ENCODE measurements at places on chromosomes 16 and 17.

DNA sequence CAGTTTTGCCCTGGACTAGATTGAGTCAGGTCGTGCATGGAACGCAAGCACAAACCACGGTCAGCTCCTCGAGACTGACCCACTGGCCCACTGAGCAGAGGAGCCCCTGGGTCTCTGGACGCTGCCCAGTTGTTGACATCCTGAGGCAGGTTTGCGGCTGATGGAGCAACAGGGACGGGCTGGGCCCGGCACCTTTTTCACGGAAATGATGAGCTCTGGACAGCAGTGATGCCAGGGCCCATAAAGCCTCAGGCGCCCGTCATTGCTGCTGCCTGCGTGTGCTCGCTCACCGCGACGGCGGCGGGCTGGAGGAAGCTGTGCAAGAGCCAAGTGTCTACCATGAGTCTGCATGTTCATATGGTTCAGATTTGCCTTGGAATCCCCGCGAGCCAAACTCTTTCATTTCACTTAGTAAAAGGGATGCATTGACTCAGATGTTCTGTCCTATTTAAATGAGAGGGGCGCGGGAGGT lies 30.8 kb upstream of the CRISPLD2 start:
- DNase-seq, result no peak

- DNase-seq, result no peak
Measured at GRCh38 chr17:66459811-66460270, 157.4 kb downstream of the PRKCA start.

DNA sequence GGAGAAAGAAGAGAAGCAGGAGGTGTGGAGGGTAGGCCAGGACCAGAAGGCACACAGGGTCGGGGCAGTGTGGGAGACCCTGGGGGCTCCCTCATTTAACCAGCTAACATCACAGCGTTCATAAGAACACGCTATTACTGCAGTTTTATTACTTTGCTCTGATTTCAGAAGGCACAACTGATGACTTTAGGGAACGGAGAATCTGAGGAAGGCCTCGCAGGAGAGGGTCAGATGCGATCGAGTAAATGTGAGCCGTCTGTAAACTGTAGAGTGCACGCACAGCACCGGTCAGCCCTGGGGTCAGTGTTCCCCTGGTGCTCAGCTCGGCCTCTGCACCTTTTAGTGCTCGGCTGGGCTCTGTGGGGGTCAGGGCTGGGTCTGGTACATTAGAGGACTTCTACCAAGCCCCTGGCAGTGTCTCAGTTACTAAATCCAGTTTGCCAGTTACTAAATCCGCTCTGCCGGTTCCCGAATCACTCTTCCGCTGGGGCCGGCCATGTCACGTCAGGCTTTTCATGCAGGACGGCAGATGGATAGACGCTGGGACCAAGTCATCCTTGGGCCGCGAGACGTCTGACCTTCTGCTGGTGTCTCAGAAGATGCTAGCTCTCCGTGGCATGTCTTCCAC lies 325.9 kb downstream of the SEC14L1 start:
- DNase-seq, result no peak

DNA sequence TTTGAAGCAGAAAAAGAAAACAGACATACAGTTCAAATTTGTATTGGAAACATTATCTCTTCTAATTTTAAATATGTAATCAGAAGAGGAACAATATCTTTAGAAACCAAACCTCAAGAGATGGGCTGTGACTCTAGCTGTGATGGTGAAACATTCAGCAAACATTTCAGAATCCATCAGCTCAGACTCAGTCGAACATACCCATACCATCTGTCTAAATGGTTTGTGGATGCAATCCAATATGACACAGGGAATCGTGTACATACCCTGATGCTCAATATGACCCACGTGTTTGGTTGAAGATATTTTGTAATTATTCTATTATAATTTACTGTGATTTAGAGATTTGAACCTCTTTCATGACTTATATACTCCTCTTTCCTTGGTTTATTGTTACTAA lies 665.2 kb upstream of the CDH8 start:
- no peak for DNase-seq

- no peak for DNase-seq
Measured at GRCh38 chr17:81493198-81494038, 19.2 kb downstream of the ACTG1 start.

DNA sequence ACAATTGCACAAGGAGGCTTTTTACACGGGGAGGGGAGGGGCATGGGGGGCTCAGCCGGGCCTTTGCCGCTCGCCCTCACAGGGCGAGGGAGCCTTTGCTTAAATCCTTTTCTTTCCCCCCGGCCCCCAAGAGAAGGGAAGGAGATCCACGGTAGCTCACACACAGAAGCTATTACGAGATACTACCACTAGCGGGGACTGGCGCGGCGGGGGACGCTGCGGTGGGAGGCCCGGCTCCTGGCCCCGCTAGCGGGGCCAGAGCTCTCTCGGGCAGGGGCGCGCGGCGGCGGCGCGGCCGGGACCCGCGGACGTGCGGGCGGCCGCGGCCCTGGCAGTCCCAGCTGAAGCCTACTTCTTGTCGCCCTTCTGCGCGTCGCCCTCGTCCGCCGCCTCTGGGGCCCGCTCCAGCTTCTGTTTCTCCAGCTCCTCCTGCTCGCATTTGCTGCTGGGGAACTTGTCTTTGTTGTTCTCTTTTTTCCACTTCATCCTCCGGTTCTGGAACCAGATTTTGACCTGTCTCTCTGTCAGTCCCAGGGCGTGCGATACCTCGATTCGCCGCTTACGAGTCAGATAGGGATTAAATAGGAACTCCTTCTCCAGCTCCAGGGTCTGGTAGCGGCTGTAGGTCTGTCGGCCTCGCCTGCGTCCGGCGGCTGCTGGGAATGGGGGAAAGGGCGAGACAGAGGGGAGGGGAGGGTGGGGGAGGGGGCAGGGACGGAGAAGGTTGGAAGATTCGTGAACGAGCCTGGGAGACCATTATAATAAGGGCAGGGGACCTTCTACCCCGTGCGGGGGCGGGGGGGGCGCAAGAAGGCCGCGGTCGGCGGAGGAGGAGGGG lies 2.0 kb downstream of the HOXB8 start:
- DNase-seq, result no peak

GRCh38 chr16:3065069-3065741 lies at the start of gene IL32:
Gene IL32, plus strand, starts transcription at chr16:3065640. Its CDS starts 172 bp downstream, at chr16:3065812.
- peak; percentile 58 for DNase-seq

- peak; percentile 17 for DNase-seq
Measured at GRCh38 chr16:82653550-82654511, 27.1 kb downstream of the CDH13 start.

DNA sequence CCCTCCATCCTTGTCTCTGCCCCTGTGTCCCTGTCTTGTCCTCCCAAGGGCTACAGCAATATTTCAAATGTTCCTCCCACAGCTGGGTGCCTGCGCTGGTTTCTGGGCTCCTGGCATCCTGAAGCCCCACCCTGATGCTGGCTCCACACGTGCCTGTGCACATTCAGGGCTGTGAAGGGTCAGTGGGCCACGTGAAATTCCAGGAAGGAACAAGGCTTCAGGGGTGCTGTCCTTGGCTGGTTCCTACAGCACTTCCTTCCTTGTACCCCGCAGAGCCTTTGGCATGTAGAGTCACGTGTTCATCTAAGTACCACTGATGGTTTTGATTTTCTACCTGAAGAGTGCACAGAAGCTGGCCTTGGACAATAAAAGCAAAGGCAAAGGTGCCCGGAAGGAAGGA lies 57.7 kb upstream of the NLK start:
- DNase-seq, result no peak

DNA sequence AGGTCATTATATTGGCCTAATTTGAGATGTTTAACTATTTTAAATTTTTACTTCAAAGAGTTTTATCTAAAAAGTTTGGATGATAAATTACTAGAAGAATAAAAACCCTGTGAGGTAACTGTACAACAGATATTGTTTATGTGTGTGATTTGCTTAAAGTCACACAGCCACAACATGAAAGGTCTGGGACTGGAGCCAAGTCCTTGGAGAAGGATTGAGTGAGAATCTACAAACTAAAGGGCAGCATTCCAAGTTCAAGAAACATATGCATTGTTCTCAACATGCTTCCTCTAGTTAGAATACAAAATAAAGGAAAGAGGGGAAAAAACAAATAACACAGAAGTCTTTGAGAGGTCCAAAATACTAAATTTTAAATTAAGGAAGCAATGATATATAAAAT lies 131.5 kb upstream of the MON1B start:
- DNase-seq, result no peak

DNA sequence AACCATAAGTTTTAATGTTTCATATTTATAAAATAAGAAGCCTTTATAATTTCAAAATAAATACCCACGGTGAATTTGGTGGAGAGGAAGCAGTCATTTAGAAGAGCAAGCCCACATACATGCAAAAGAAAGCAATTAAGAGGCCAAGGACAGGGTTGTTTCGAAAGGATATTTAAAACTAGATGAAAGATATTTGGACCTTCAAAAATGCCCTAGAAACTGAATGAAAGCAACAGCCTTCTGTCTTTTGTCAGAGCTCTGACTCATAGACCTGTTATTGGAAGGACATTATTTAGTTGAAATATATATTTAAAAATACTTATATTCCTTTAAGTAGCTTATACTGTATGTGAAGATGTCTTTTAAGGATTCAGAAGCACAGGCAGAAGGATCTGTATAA lies 8.6 kb upstream of the METTL9 start:
- DNase-seq, result no peak

- DNase-seq, result no peak
Measured at GRCh38 chr16:9854675-9855074, 327.6 kb downstream of the GRIN2A start.

DNA sequence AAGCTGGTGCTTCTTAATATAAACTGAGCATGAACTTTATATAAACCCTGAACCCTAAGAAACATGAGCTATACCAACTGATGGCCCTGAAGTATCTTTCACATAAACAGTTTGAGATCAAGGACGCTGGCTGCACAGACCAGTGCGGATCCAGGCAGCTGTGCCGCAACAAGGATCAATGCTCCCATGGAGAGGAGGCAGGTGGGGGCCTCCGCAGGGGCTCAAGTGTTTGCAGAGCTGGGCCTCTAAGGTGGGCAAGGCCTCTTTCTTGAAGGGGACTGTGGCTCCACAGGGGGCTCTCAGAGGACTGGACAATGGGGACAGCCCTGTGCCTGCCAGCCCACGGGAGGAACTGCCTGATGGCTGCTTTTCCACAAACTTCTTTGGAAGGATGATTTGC lies 46.0 kb downstream of the NDEL1 start:
- no peak for DNase-seq

DNA sequence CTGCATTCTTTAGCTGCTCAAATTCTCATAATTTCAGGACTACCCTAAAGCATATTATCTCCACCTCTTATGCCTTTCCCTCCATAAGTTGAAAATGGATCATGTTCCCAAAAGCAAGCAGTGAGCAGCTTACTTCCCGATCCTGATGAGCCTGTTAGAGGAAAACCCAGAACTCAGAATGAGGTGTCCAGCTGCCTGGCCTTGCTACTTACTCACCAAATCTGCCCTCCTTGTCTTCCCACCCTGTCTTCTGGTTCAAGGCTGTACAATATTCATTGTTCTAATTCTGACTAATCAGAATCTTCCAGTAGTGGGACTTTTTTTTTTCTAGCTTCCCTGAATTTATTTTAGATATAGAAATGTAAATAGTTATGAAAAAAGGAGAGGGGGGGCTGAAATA lies 10.8 kb downstream of the LYRM1 start:
- DNase-seq, result no peak

GRCh38 chr17:27265333-27265732 lies 28.6 kb upstream of the WSB1 start:
- no peak for DNase-seq

GRCh38 chr17:40345161-40345993 lies 19.2 kb downstream of the GJD3 start:
- no peak for DNase-seq

GRCh38 chr16:72788269-72788809 lies 259.6 kb downstream of the ZFHX3 start:
- DNase-seq, result no peak

- no peak for DNase-seq
Measured at GRCh38 chr17:17514361-17514992, 18.3 kb upstream of the RASD1 start.

- DNase-seq, result no peak
Measured at GRCh38 chr17:68853439-68853838, 101.8 kb downstream of the ABCA8 start.

GRCh38 chr17:76145231-76146052 lies 4.4 kb upstream of the FOXJ1 start:
- no peak for DNase-seq

DNA sequence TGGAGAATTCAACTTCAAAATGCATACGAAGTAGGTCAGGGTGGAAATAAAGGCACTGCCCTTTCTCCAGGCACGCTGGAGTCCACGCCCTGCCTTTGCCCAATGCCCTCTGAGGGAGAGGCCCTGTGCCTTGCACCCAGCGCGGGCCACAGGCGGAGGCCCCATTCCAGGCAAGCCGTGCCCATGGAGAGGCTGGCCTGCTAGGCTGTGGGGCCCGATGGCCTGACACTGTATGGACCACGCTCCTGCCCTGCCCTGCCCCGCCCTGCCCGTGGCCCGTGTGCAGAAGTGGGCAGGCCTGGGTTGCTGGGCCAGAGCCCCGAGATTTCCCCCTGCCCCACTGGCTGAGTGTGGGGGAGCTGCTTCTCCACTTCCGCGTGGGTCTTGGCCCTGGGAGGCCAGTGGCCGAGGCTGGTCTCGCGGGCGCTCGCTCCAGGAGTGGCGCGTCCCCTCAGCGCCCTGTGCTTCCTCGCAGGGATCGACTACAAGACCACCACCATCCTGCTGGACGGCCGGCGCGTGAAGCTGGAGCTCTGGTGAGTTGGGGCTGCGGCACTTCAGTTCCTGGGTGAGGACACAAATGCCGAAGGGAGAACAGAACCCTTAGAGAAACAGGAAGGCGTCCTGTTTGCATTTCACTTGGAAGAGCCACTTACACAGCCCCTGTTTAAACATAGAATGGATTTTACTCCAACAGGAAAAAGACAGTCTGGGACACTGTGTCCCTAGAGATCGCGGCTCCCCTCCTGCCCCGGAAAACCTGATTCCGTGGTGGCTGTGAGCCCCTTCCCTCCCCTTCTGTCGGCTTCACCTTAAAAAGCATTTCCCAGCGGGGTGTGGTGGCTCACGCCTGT lies 13.8 kb upstream of the WFIKKN1 start:
- DNase-seq, result no peak
